CD8-positive, alpha-beta memory T cell (primary cell): ENCODE measurements at places on chromosomes 12 and 14.

GRCh38 chr12:117344716-117345115 lies 16.7 kb downstream of the NOS1 start:
- no peak for DNase-seq

- no peak for DNase-seq
Measured at GRCh38 chr14:61614693-61615092, 80.6 kb upstream of the HIF1A start.

- no peak for DNase-seq
Measured at GRCh38 chr14:54564071-54564867, 2.7 kb upstream of the SAMD4A start.

GRCh38 chr12:49578471-49579112 lies 10.7 kb upstream of the MCRS1 start:
- DNase-seq: no peak

DNA sequence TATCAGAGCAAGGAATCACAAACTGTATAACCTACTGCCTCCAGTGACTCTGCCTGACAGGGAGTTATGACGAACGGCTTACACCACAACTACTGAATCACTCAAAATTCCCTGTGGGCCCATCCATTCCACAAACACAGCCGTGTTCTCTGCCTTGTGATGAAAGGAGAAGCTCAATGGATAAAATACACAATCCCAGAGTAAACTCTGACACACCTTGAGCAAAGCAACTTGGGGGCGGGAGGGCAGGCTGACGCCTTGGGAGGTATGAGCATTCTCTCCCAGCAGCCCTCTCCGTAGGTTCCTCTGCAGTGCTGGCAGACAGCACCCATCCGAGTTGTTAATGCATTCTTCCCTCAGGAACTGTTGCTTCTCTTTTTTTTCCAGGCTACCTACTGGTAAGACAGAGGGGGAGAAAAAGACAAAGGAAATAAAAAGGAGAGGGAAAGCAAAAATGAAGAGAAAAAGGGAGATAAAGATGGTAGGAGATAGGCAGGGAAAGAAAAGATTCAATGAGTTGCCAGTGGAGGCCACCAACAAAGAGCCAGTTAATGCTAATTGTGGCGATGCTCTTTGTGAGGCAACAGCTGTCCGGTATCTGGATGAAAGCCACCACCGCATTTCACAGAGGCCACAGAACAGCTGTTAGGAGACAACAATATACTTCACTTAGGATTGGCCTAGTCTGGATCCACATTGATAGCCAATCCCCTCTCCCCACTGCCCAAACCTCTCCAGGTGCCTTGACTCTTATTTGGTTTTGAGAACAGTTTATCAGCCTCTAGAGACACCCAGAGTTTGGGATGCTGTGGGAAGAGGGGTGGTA lies 4.7 kb upstream of the DIO2 start:
- no peak for DNase-seq

DNA sequence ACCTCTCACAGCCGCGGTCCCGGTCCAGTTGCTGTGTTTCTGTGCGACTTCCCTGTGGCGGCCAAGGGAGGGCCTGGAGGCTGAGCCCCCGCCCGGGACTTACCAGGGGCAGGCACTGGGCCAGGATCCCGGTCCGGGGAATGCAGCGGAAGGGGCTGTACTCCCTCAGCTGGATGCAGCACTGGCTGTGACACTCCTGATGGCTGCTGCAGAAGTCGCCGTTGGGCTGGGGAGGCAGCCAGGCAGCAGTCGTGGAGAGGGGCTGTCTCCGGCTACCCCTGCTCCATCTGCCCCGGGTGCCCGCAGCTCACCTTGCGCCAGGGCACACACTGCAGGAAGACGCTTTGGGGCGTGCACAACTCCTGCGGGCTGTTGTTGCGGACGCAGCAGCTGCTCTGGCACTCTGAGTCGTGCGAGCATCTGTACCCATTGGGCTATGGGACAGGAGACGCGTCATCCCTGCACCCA lies 6.2 kb downstream of the LRCOL1 start:
- DNase-seq: no peak

DNA sequence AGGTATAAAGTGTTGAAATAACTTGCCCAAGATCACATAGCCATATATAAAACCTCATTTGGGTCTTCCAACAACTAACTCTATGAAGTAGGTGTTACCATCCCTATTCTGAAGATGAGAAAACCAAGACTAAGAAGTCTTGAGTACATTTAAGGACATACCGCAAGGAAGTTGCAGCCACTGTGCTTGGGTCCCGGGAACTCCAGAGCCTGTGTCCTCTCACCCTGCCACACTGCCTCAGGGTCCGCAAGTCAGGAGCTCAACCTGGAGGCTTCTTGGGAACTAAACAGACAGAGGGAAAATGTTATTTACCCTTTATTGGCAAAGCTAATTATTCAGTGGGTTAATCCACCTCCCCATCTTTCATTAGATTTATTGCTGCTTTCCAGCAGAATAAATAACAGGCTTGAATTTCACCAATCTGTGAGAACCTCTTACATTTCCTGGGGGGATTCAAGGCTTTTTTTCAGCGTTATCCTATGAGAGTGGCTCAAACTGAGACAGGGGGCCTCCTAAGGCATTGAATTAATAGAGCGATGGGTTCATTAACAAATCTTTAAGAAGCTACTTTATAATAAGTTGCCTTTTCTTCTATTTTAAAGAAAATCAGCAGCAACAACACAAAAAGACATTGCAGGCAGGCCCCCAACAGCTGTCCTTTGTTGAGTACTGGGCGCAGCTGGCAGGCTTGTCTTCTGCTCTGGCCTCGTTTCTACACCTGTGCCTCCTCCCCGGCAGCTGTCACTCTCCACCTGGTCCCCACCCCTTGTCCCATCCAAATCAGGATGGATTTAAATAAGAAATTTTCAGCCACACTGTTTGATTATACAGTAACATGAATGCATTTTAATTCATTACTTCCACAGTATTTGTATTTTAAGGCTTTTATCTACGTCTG lies 25.3 kb downstream of the PHLDA1 start:
- no peak for DNase-seq

GRCh38 chr12:108231109-108231905 lies 102.2 kb downstream of the WSCD2 start:
- DNase-seq: no peak

- DNase-seq: no peak
Measured at GRCh38 chr14:27318774-27319420, 721.1 kb upstream of the NOVA1 start.

DNA sequence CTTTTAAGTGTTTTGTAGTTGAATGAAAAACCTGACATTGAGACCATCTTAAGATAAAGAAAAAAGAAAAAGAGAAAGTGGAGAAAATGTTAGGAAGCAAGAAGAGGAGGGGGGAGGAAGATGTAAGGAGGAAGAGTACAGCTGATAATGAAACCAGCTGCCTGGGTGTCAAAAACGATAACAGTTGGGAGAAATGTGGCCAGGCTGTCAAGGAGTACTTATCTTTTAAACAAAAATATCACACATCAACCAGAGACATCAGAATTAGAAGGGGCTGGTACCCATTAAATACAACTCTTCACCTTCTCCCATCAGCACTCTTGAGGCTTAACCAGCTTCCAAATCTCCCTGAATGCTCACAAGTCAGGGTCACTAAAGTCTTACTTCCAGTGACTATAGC lies 4.5 kb downstream of the SLC11A2 start:
- no peak for DNase-seq

DNA sequence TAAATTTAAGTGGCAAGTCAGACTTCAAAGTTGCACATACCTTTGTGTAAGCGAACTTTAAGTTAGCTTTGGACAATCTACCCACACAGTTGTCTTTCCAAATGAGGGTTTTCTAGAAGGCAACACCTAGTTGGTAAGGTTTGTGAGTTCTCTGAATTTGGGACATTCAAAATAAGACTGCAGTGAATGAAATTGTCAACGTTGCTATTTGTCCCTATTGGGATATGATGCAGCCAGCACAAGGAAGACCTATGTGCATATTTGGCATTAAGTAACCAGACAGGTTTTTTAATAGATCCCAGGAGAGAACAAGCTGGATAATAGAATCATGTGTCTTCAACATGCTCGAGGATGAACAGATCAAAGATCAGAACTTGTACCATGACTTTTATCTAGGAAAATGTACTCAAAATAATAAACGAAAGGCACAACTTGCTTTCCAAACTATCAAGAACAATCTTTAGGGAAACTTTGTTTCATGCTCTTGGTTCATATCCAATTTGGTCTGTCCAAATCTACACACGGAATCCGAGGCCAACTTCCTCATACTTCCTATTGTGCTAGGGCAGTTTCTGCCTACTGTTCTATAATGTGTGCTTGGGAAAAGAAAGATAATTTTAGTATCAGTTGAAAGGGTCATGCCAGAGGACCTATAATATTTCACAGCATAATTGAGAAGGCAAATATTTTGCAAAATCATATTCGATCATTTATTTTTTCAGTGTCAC lies 284.2 kb upstream of the SOX5 start:
- no peak for DNase-seq

DNA sequence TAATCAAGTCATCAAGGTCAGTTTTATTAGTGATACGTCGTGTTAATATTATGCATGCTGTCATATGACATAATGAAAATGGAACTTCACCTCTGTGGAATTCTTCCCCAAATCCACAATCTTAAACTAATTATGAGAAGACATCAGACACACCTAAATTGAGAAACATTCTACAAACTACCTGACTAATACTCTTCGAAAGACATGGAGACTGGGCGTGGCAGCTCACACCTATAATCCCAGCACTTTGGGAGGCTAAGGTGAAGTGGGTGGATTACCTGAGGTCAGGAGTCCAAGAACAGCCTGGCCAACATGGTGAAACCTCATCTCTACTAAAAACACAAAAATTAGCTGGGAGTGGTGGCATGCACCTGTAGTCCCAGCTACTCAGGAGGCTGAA lies 33.3 kb upstream of the KRAS start:
- no peak for DNase-seq

- no peak for DNase-seq
Measured at GRCh38 chr12:128019996-128020544, 246.9 kb upstream of the TMEM132C start.

GRCh38 chr14:70827347-70827746 lies 18.0 kb upstream of the MAP3K9 start:
- DNase-seq: no peak

DNA sequence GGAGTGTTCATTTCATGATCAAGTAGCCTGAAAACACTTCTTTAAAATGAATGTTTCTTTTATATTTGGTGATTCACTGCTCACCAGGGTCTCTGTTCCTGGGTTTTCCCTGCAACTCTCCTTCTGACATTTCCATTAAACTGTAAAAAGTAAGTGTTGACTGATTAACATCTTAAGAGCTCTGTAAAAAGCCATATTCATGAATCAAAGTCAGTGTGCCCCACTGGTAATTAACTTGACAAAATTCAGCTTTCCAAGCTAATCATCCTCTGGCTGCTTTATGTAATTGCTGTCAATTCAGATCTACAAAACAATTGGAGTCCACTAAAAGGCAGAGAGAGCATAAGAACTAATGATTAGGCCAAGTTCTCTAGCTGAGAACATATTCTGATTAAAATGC lies 41.6 kb downstream of the CNTN1 start:
- DNase-seq: no peak

GRCh38 chr12:51726161-51726560 lies 122.4 kb downstream of the FIGNL2 start:
- DNase-seq: no peak

- no peak for DNase-seq
Measured at GRCh38 chr14:70268760-70269159, 80.0 kb upstream of the SLC8A3 start.

DNA sequence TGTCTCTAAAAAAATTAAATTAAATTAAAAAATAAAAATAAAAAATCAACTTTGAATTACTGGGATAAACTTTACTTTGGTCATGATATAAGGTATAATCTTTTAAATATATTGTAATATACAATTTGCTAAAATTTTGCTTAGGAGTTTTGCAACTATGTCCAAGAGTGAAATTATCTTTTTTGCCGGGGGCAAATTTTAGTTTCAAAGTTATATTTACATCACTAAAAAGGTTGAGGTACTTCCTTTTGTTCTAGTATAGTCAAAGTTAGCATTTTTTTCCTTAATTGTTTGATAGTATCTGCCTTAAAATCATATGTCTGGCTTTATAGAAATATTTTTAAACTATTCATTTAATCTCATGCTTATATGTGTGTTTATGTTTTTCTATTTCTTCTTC lies 17.6 kb upstream of the OR10AD1 start:
- no peak for DNase-seq

DNA sequence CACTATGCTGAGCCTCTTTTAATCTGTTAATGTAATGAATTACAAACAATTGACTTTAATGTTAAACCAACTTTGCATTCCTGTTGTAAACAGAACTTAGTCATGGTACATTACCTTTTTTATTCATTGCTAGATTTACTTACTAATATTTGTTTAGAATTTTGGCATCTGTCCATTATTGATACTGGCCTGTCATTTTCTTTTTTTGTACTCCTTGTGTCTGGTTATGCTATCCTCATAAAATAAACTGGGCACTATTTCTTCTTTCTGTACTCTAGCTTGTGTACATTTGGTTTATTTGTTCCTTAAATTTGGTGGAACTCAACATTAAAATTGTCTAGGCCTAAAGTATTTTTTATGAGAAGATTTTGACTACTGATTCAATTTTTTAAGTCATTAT lies 32.1 kb downstream of the SPATA7 start:
- DNase-seq: no peak

DNA sequence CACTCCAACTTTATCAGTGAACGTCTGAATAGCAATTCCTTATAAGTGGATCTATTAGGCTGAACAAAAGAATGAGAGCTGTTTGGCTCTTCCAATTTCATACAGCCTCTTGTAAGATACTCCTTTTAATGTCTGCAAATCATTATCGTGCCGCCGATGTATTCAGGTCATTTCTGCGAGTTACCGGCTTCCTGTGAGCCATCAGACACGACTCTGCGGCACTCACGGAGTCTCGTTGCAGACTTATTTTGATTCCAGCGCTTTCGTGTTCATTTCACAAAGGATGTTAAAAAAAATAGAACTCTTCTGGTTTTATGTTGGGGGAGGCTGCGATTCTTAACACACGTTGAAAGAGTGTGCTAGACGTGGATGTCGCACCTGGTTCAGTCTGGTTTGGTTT lies 106.6 kb downstream of the GLT1D1 start:
- DNase-seq: no peak

DNA sequence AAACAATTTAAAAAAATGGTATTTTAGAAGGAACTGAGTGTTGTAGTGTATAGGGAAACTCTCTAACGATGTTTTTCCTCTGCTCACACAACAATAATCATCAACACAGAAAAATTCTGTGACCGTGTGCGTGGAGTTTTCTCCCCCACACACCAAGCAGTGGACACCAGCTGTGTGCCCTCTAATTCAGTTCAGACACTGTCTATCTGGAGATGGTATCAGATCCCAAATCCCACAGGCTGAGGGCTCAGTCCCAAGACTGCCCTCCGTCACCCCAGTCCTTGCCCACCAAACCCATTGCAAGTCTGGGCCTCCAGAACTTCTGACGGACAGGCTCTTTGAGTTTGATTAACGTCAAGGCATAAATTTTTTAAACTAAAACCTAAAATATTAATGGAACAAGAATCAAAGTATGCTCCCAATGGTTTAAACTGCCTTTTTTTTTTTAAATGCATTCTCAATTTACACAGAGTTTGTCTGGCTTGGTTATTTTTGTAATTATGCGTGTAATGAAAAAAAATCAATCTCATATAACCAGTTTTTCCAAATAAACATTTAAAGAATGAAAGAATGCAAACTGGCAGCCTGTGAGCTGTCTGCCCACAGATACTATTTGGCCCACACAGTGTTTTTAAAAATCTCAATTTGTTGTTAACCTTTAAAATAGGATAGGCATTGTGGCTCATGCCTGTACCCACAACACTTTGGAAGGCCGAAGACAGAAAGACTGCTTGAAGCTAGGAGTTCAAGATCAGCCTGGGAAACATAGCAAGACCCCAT lies 19.2 kb downstream of the BLTP3B start:
- DNase-seq: no peak

- no peak for DNase-seq
Measured at GRCh38 chr12:125104982-125105381, 39.7 kb downstream of the AACS start.
